Activated naive CD4-positive, alpha-beta T cell treated with anti-CD3 and anti-CD28 coated beads, Interleukin-2, amount 10 ng/mL, durations not matched to agents 5 hours and 36 hours (primary cell): ENCODE measurements at places on chromosomes 11 and 22. TPM values are rescaled to one million over a fixed set of nuclear protein-coding genes. Genes with fewer than 3 reads are reported as not detected.

Gene C22orf42
- total RNA-seq, result not detected

Gene LARGE1
- total RNA-seq, result 0.58 TPM

Gene LIMK2
- total RNA-seq, result 44.7 TPM

Gene ANO1
- not detected for total RNA-seq

Gene FOLR3
- total RNA-seq, result not detected
